ENCODE measurements at places on chromosomes 12 and 14.

- DNase-seq: no peak
Observed at GRCh38 chr12:124616394-124617221, 49.2 kb upstream of the NCOR2 start.

DNA sequence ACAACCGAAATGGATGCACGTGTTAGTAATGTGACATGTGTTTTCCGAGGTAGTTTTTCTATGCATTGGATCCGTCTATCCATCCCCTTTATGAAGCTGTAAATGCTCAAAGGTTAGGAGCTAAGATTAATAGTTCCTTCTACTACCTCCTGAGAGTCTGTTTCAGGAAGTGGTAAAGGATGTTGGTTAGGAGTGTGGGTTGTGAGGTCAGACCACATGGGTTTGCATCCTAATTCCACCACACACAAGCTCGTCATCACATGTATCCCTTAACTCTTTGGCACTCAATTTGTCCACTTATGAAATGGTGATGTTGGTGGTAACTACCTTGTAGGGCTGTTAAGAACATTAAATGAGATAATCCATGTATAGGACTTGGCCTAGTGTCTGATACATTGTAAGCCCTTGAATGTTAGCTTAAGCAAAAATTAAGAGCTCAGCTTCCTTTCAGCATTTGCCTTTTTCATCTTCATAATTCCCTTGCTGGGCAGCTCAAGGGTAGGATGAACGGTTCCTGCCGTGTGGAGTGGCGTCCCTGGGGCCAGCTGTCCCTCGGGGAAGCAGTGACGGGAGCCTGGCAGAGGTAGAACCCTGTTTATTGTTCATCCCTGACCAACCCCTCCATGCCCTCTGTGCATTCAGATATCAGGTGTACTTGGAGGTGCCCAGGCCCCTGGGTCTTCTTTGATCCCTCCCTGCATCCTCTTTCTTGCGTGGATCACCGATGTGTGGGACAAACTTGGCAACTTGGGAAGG, 52.3 kb downstream of the TSPAN9 start:
- no peak for DNase-seq

- DNase-seq: no peak
Observed at GRCh38 chr14:23071921-23072539, 14.7 kb upstream of the CDH24 start.

GRCh38 chr12:98882526-98882925, 237.4 kb downstream of the APAF1 start:
- DNase-seq: no peak

DNA sequence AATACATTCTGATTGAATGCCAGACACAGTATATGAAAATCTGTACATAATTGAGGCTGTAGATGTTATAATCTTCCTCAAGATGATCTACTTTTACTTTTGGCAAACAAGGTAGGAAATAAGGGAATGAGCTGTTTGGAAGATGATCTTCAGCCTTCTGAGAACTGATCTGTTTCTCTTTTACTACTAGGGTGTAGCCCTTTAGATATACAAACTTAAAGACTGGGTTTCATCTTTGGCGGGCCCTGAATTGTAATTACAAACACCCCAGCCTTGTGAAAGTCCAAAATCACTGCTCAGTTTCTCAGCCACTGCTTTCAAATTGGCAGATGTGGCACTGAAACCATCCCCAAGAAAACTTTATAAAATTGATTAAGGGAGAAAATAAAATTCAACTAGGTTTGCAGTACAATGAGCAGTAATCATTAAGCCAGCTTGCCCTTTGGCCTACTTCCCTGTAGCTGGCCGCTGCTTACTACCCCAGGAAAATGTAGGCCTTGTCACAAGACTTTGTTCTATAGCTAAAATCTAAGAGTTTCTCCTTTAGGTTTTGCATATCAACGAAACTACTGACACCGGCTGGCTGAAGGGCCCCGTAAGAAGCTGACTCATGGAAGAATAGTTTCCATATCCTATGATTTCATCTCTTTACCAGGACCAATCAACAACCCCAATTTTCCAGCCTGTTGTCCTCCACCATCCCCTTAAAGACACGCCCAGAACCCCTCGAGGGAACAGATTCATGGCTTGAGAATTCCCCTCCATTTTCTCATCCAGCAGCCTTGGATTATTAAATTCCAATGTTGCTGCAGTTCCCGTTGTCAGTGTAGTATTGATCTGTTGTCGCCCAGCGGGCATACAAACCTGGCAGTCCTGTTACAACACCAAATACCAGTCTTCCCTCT, 210.8 kb downstream of the PCNX1 start:
- DNase-seq: no peak

- no peak for DNase-seq
Observed at GRCh38 chr12:12891080-12891880, at the start of gene GPRC5A. TSS of gene GPRC5A (plus strand) at chr12:12891562. CDS start at chr12:12908250, 16,688 bp downstream.

DNA sequence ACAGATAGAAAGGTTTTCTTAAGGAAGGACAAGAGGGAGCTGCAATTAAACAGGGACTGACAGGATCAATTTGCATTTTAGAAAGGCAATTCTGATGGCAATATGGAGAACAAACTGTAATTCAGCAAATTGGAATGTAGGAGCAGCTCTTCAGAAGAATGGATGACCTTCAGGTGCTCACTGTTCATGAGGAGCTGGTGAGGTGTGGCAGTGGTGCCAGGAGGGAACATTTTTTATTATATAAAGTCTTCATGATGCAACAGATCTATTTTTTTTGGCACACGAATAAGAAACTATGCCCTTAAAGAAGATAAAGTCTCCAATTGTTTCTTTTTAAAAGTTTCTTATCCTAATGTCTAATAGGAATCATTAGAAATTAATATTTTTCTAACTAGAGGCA, 151.7 kb downstream of the SLC38A4 start:
- DNase-seq: no peak

GRCh38 chr14:88631091-88631490, 68.3 kb downstream of the ZC3H14 start:
- no peak for DNase-seq

DNA sequence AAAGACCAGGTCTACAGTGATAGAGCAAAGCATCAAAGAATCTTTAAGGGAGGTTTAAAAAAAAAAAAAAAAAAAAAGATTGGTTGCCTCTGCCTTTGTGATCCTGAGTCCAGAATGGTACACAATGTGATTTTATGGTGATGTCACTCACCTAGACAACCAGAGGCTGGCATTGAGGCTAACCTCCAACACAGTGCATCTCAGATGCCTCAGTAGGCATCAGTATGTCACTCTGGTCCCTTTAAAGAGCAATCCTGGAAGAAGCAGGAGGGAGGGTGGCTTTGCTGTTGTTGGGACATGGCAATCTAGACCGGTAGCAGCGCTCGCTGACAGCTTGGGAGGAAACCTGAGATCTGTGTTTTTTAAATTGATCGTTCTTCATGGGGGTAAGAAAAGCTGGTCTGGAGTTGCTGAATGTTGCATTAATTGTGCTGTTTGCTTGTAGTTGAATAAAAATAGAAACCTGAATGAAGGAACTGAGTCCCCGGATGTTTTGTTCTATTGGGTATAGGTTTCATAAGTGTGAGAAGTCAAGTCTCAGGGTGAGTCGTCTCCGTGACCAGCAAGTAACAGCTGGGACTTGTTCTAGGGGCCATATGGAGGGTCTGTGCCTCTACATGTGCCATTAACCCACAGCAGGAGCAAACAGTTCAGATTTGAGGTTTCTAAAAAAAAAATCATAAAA, 9.3 kb downstream of the PEBP1 start:
- no peak for DNase-seq

- no peak for DNase-seq
Observed at GRCh38 chr14:69676723-69677122, 65.3 kb downstream of the SUSD6 start.

DNA sequence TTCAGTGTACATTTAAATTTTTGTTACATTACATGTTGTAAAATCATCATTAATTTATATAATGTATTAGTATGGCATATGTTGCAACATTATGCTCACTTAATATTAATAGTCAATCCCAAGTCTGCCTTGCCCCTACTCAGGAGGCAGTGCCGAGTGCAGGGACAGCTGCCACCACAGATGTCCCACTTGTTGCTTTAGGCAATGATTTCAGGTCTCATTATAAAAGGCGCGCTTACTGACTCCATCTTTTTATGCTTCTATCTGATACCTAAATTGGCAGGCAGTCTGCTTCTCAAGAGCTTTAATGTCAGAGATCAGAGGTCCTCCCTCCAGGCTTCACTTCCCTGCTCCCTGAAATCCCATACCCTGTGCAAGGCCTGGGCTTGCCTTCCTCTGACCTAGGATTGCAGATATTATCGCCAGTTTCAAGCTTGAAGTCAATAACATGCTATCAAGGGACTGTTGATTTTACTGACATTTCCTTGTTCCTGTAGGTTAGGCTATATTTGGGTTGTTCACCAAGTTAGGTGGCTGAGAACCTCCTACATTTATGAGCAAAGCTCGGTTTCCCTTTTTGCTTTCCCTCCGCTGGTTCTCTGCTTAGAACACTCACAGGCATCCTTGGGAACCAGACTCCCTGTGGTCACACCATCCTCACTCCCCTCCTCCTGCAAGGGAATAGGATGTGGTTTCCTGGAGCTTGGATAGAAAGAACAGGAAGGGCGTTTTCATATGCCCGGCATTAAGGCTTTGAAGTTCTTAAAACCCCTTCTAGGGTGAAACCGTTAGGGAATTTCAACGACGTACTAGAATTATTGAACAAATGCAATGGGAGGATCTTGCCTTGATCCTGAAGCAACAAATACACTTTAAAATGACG, 208.4 kb upstream of the FKBP4 start:
- DNase-seq: no peak

GRCh38 chr14:37023875-37024565, 148.4 kb downstream of the SLC25A21 start:
- DNase-seq: no peak

- DNase-seq: no peak
Observed at GRCh38 chr12:95857799-95858198, 953 bp upstream of the SNRPF start.

GRCh38 chr12:130960058-130960457, 6.4 kb downstream of the ADGRD1 start:
- DNase-seq: no peak

DNA sequence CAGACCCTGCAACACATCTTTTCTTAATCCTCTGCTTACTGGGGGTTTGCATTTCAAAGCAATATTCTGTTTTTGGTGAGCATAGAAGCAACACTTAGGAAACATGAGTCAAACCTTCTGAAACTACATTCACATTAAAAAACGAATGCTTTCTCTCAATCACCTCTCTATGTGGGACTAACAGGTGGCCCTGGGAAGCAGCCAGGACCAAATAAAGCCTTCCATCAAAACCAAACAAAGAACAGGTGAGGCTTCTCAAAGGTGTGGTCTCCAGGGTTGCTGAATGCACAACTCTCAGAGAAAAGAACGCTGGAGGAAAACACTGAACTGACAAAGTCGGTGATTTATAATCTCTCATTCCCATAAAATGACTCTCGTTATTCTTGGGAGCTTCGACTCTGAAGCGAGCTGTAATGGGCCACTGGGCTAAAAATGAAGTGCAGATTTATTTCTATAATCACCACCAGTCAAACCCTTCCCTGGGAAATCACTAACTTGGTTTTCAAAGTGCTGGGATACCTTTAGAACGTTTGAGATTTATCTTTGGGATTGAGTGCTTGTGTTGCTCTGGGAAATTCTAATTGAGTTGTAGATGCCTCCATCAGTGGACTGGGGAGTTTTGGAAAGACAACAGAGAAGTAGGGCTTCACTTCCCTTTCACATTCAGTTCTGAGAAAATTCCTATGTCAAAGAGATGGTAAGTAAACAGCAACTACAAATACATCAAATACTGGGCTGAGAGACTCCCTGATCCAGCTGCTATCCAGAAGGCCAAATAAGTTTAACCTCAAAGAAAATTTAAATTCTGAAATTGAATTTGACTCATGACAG, 262.0 kb upstream of the TMPO start:
- peak; percentile 77 for DNase-seq

DNA sequence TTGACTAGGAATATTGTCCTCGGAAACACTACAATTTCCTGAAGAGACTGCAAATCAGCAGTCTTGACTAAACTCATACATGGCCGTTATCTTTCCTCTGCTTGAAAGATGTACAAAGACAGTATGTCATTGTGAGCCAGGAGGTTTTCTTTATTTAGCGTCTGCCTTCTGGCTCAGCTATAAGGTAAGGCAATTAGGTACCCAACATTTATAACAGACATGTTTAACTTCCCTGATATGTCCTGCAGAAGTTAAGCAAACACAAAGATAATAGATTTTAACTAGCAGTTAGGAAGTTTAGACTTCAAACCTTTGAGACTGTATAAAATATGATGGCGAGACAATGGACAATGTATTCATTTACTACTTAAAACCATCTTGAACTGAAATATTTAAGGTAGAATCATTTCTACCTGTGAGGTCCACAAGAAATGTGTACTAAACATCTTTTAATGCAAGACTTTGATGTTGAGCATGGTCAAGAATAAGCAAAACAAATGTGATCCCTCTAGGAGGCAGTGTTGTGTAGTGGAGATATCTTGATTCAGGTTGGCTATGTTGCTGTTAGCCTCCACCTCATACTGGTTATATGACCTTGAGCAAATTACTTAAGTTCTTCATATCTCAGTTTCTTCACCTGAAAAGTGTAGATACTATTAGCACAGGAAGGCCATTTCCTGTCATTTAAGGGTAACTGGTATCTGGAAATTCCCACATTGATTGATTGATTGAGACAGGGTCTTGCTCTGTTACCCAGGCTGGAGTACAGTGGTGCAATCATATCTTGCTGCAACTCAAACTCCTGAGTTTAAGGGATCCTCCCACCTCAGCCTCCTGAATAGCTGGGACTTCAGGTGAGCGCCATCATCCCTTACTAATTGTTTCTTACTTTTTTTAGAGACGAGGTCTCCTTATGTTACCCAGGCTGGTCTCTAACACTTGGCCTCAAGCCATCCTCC, 96.3 kb upstream of the EEA1 start:
- DNase-seq: no peak

DNA sequence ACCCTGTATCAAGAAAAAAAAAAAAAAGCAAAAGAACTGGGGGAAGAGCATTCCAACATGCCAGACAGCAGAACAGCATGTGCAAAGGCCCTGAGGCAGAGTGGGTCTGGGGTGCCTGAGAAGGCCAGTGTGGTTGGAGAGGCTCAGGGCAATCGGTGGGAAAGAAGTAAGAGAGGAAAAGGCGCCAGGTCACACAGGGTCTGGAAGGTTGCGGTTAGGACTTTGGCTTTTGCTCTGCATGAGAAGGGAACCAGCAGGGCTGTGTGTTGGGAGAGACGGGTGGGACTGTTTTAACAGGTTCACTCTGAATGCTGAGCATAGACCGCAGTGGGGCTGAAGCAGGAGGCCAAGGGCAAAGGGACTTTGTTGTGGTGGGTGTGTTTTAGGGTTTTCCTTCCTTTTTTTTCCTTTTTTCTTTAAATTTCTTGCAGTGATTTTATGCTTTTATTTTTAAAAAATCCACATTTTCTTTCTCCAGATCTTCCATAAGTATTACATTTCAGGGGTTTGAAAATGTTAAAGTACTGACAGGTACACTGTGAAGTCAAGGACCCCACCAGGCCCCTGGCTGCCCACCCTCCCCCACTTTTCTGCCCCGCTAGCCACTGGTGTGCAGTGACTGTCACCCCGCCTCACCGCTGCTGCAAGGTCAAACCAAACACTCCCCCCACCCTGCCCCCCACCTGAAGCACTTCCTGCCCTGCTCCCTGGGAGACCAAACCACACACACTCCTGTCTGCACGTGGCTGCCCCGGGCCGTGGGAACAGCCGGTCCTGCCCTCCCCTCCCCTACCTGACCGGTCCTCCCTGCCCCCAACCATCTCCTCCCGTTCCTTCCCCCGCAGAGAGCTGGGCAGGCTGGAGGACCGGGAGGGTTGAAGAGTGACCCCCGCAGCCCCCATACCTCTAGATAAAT, 30.0 kb downstream of the DTX1 start:
- no peak for DNase-seq

All from NCI-H187 (cell line).